ENCODE measurements at places on chromosomes 7 and 10.
A peak's percentile ranks its signal among the peaks of the same experiment; 100 is the strongest.

GRCh38 chr7:141071260-141071854, 2.5 kb upstream of the TMEM178B start:
- peak; percentile 79 for DNase-seq

DNA sequence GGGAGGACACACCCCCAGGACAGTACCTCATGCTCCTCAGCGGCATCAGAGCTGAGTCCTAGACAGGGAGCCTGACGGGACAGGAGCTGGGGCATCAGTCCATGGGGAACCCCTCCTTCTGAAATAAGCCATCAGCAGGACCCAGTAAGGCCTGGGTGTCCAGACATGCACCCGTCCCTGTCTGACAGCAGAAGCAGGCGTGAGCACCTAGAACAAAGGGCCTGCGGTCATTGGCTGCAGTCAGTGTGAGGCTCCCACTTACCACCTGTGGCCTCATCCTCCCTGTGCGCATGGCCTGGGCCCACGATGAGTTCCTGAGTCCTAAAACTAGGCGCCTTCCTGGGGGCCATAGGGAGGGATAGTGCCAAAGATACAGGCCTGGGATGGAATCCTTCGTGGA, 484.7 kb downstream of the PTPRN2 start:
- no peak for DNase-seq

GRCh38 chr10:23694446-23694920, 255.6 kb downstream of the OTUD1 start:
- DNase-seq = no peak

GRCh38 chr10:57094083-57094482, 733.0 kb upstream of the ZWINT start:
- DNase-seq = no peak

GRCh38 chr7:115271332-115272235, 349.7 kb downstream of the MDFIC start:
- no peak for DNase-seq

DNA sequence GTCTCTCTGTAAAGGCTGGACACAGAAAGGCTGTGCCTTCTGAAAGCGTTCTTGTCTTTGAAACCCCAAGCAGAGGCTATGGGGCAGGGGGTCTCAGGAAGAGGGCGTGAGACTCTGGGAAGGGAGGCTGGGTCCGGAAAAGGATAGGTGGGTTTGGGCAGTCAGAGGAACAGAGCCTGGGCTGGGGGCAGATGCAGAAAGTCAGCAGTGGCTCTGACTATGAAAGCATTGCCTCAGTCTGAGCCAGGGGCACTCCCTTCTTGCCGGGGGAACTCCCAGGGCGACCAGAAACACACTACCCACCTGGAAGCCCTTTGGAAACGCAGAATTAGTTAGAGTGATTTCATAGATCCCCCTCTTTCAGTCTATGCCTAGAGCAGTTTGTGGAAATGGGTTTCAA, 72.0 kb downstream of the VWA2 start:
- no peak for DNase-seq

GRCh38 chr7:81672872-81673271, 97.0 kb downstream of the HGF start:
- no peak for DNase-seq

GRCh38 chr7:104252409-104253134, 44.8 kb upstream of the ORC5 start:
- DNase-seq = no peak

GRCh38 chr10:103141950-103142349, 51.1 kb downstream of the NT5C2 start:
- DNase-seq = no peak

DNA sequence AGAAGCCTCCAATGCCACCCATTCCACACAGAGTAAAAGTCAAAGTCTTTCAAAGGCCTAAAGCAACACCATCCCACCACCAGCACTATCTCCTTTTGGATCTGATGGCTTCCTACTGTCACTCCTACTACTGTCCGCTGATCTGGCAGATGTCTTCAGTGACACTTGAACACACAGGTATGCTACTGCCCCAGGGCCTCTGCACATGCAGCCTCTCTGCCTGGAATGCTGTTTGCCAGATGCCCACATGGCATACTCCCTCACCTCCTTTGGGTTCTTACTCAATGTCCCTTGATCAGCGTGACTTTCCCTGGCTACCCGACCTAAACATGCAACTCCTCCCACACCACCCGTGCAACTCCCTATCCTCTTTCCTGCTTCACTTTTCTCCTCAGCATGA, 512.4 kb downstream of the KCNMA1 start:
- DNase-seq = no peak
